GM04504 (cell line): ENCODE measurements at places on chromosomes 3 and 15.
A peak's percentile ranks its signal among the peaks of the same experiment; 100 is the strongest.

DNA sequence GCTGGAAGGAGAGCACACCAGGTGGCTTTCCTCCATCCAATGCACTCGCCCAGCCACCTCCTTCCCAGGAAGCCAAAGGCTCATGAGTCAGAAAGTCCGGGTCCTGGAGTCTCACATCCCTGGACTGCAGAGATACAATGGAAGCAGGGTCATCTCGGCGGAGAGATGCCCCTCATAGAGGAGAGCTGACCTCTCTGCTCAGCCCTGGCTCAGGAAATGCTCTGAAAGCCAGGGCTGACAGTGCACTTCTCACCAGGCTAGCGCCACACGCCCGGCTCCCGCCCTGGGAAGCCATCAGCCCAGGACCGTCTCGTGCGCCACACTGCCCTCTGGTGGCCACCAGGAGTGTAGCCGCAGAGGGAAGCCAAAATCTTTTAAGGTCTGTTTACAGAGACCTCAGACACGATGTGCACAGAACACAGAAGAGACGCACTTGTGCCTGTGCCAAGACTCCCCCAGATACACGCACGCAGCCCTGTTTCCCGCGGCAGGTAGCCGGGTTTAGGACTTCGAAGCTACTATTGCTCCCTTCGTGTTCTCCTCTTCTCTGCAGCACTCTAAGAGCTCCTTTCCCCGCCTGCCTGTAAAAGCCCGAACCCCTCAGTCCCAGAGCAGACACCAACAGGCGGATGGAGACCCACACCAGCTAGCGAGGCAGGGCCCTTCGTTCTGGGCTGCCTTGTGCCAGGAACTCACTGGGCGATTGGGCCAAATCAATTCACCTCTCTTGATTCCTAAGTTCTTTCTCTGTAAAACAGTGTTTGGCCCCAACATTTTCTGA is 9.7 kb downstream of the NTRK3 start:
- DNase-seq, result peak; percentile 27

DNA sequence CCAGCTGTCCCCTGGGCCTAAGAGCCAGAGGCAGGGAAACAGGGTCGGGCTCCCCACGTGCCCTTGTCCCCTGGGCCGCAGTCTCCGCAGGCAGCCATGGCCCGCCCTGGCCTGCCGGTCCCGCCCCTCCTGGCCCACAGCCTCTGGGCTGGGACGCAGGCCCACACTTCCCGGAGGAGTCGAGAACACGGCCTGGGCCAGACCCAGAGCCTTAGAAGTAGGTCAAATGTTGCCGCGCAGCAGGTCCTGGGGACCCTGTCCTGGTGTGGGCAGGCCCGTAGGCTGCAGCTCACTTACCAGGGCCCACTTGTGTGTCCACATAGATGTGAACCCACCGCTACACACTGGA is 4.3 kb upstream of the MYL3 start:
- DNase-seq, result no peak

- DNase-seq, result no peak
Measured at GRCh38 chr3:30597769-30598134, 8.6 kb upstream of the TGFBR2 start.

- DNase-seq, result no peak
Measured at GRCh38 chr15:28107111-28107903, 8.2 kb upstream of the OCA2 start.

DNA sequence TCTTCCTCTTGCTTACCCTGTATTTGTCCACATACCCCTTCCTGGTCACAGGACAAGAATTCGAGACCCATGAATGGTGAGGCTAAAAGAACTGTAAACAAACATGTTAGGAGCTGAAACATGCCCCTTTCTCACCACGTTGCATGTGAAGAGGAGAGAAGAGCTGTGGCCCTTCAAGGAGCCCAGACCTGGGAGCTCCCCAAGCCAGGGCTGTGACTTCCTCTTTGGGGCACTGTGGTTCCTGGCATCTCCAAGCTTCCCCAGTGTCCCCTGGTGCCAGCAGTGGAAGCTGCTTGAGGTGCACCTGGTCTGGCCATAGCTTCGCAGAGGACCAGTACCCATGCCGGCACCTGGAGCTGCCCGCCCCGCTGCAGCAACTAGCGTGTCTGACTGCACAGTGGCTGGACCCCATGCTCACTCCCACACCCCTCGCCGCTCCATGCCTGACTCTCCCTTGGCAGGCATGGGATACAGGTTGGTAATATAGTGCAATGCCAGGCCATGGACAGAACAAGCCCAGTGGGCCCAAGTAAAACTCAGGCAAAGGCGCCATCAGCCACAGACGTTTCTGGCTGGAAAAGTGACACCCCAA is 9.9 kb downstream of the SPCS1 start:
- DNase-seq, result no peak

- no peak for DNase-seq
Measured at GRCh38 chr3:25485673-25486072, 57.6 kb downstream of the RARB start.

- DNase-seq, result no peak
Measured at GRCh38 chr15:31473385-31474058, 146.9 kb downstream of the KLF13 start.

- DNase-seq, result no peak
Measured at GRCh38 chr3:149442043-149442442, 32.5 kb upstream of the TM4SF4 start.

- no peak for DNase-seq
Measured at GRCh38 chr15:74257105-74257504, 21.0 kb downstream of the CCDC33 start.

DNA sequence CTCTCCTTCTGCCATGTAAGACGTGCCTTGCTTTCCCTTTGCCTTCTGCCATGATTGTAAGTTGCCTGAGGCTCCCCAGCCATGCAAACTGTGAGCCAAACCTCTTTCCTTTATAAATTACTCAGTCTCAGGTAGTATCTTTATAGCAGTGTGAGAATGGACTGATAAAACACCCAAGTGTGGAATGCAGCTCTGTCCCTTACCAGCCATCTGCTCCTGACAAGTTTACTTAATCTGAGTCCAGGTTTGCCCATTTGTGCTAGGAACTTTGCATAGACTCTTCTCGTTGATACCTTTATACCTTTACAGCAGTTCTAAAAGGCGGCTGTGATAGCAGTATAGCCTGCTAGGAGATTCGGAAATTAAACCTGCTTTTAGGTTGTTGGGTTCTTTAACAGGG is 48.1 kb downstream of the SLC25A26 start:
- no peak for DNase-seq

DNA sequence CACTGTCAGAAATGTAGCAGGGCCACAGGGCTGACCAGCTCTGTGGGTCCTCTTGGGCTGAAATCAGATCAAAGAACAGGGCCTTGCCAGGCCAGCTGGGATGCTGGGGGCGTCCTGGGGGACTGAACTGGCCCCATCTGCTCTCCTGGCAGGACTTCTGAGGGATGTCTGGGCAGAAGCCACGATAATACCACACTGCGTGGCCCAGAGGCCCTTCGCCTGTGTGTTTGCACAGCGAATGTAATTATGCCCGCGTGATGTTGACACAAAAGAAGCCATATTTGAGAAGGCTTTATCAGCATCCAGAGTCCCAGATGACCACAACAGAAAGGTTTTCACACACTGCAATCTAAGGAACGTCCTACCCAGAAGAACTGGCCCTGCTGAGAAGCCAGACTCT is 174.0 kb downstream of the RAB11A start:
- no peak for DNase-seq

GRCh38 chr3:50347187-50347813 is 1.8 kb upstream of the ZMYND10 start:
- no peak for DNase-seq

GRCh38 chr3:194938845-194939531 is 253.3 kb downstream of the FAM43A start:
- DNase-seq, result no peak

DNA sequence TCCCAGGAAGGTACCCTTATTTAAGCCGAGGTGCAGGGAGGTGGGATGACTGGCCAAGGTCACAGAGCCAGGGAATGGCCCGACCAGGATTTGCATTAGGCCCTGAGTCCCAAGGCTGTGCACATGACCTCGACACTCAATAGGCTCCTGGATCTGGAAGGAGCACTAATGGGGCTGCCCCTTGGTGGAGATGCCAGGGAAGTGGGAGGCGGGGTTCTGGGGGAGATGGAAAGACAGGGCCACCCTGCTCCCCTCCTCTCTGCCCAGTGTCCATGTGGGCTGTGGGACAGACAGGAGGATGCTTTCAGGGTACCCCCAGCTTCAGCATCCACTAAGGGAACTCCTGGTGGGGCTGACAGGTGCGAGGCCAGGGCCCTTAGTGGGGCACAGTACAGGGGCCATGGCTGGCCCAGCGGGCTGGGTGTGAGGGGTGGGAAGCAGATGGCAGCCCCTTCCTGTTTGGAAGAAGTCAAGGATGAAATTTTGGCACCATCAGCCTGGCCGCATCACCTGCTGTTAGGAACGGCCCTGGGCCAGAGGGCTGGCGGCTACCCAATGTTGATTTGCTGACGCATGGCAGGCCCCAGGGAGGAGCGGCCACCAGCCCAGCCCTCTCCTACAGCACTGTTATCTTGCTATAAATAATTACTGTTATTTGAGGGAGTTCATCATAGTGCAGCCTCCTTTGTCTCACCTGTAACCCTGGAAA is 37.3 kb downstream of the ATP2B2 start:
- no peak for DNase-seq

DNA sequence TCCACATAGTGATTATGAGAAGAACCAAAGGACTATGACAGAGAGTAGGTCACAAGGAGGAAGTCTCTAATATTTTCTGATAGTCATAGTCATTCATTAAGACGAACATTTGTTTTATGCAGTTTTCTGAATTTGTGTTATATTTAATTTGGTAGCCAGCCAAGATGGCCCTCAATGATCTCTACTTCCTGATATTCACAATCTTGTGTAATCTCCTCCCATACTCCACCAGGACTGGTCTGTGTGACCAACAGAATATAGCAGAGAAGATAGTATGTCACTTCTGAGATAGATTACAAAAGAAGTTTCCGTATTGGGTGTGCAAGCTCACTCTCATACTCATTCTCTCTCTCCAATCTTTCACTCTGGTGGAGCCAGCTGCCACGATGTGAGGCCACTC is 30.8 kb downstream of the HLTF start:
- no peak for DNase-seq

- no peak for DNase-seq
Measured at GRCh38 chr3:128217702-128218547, 64.6 kb downstream of the EEFSEC start.

DNA sequence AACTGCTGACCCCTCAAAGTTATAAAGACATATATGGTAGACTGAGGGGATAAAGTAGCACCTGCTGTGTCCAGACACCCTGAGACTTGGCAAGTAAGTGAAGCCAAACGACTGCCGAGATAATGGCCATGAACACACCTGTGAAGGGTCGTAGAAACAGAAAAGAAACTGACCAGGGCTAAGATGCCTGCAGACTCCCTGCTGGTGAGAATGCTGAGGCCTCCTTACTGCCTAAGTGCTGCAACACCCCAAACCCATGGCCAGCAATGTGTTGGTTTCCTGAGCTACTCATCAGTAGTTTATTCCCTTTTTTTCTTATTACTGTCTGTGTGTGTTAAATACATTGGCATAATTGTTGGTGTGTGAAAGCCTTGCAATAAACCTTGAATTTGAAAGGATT is 233.8 kb downstream of the ZNF385D start:
- no peak for DNase-seq

DNA sequence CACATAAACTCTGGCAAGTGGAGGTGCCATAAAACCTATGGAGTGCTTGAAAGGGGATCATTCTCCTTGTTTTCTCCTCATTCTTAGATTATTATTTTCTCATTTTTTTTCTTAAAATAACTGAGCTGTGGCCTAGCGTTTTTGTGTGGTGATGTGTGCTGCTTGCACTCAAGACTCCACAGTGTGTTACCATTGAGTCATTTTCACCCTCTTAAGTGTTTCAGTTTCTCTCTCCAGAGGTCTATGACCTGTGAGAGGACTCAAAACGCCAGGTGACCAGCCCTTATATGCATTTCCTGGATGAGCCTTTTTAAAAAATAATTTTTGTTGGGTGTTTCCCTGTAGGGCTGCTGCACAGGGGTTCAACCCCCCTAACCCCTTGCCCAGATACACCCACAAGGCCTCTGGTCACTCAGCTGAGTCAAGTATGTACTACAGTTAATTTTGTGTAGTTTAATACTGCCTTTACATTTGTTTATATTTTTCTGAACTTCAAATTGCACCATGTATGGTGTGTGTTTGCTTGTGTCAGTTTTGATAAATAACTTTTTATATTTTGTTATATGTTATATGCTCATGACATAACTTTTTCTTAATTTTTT is 15.4 kb upstream of the BTLA start:
- DNase-seq, result no peak

GRCh38 chr3:171813897-171814460 is 3.7 kb upstream of the PLD1 start:
- no peak for DNase-seq

- DNase-seq, result no peak
Measured at GRCh38 chr15:89756897-89757296, 5.8 kb upstream of the MESP1 start.
